ENCODE measurements at places on chromosomes 7 and 10.
A peak's percentile ranks its signal among the peaks of the same experiment; 100 is the strongest.

DNA sequence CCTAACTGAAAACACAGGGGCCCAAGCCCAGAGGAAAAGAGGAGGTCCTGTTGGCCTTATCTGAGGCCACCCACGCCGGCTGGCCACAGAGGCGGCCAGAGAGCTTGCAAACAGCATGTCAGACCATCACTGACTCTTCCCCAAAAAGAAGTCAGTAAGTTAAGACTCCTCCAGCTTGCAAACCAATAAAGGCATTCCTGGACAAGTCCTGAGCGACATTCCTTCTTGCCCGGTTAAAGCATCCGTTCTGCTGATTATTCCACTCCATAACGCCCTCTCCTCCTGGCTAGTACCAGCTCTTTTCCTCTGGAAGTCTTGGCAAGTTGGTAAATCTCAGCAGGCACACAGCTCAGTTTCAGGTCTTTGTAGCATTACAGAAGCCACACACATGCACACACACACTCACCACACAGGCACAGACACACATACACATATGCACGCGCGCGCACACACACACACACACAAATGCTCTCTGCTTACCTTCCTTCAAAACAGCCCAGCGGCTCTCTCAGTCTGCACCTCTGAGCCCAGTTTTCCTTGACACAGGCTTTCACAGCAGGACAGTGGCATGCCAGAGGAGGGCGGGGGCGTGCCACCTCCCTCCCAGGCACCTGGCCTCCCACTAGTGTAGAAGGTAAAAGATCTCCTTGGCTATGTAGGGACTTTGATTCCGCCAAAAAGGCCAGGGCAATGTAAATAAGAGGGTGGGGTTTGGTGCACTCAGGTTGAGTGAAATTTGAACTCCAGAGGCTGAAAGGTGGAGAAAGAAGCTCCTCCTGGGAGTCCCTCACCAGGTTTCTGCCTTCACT, 201.4 kb downstream of the TNS3 start:
- DNase-seq, result no peak

- DNase-seq, result no peak
Observed at GRCh38 chr10:43570971-43571370, 3.4 kb downstream of the ZNF239 start.

DNA sequence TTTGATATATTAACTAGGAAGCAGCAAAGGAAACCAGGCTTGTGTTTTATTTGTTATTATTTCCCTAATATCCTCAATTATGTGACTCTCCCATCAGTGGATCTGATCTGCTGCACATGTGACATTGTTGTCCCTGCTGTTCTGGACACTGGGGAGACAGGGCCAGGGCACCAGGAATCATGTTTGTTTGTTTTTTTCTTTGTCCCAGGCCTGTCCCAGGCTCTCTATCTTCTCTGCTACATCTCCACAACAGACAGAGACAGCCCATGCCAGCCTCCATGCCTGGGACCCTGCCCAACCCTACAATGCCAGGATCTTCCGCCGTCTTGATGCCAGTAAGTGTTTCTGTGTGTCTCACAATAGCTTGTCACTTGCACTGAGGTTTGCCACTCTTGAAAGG, 239.6 kb downstream of the TRIL start:
- no peak for DNase-seq

DNA sequence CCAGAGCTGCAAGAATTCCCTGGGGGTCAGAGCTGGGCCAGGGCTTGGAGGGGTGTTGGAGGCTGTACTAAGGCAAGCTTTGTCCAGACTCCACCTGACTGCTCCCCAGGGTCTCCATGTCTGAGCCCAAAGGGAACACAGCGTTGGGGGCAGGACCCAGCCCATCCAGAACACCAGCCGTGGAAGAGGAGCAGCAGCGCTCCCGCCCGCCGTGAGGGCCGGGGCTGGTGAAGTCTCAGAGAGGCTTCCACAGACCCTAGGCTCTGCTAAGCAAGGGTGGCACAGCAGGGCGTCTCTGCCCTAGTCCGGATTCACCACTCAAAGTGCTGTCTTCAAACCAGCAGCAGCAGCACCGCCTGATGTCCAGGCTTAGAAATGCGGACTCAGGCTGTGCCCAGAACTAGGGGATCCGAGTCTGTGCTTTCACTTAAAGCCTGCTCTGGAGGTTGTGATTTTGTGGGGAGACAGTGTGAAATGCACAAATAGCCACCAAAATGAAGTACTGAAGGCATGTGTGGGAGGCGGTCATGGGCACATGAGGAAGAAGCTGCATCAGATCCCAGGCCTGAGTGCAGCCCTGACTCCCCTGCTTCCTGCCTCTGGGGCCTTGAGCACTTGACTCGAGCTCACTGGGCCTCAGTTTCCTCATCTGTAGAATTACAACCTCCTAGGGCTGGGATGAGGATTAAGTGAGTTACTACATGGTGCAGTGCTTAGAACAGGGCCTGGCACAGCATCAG, 16.6 kb upstream of the AQP1 start:
- DNase-seq, result no peak

DNA sequence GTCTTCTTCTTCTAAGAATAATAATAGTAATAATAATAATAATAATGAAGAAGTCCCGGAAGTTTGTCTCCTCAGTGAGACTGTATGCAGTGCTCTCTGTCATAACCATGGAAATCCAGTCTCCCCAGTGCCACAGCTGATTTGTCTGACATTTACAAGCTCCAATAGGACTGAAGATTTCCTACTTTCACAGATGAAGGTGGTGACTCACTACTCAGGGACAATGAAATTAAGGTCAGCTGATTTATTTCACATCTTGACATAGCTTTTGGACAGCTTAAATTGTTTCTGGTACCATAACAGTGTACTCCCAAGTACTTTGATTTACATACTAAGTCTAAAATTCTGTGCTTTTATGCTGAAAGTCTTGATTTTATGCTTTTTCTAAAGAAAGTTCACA, 6.9 kb downstream of the CELF2 start:
- no peak for DNase-seq

DNA sequence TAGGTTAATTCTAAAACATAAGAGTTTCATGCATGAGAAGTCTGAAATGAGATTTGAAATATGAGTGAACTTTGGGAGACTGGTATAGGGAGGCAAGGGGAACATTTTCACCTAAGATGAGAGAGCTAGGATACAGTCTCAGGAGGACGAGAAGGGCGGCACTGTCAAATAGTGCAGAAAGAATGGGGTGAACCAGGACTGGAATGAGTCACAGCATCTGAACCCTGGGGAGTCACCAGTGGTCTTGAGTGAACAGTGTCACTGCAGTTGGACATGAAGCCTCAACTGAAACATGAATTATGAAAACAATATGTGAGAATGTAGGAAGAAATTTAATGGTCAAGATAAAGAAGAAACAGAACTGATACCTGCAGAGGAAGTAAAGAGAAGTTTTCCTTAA, 33.8 kb downstream of the GNG11 start:
- DNase-seq, result no peak

DNA sequence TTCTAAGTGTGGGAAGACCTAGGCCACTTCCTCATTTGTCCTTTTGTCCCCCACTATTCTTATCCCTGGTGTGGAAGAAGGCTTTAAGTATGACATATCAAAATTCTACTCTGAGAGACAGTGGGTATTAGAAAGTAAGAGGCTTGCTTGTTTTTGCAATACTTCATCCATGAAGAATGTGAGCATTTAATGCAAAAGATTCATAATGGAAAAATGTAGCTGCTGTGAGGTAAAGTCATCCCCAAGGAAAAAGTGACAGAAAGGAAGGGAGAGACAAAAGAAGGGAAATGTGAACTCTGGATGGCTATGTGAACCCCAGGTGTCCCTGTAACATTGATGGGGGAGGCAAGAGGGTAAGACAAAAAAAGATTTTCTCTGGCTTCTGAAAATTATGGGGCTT, 607.5 kb downstream of the SORCS1 start:
- no peak for DNase-seq

GRCh38 chr7:98284335-98285036, 3.0 kb downstream of the BRI3 start:
- DNase-seq, result peak; percentile 93

DNA sequence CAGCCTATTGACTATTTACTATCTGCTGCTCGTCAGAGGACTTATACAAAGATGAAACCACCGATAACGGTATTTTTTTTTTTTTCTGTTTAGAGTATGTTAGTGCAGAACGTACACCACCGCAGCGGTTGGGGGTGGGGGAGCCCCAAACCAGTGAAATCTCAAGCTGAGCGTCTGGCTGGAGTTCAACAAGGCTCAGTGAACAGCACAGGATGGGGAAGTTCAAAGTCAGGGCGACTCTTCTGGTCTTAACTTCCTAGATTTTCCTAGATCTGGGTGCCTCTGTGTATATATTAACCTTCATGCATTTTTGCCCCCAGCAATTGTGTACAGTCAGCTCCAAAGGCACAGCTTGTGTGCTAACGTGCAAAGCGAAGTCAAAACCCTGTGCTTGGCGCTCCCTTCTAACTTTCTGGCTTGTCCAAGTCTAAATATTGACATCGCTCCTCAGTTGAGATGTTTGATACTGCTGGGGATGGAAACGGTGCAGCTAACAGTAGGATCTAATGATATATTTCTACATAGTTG, 1.1 kb downstream of the RHOBTB1 start:
- DNase-seq, result peak; percentile 72

- DNase-seq, result no peak
Observed at GRCh38 chr7:196283-196682, 3.9 kb downstream of the FAM20C start.

Measured in Right ventricle myocardium inferior (tissue), 1 donor.